ENCODE measurements at places on chromosomes 7 and 10.

DNA sequence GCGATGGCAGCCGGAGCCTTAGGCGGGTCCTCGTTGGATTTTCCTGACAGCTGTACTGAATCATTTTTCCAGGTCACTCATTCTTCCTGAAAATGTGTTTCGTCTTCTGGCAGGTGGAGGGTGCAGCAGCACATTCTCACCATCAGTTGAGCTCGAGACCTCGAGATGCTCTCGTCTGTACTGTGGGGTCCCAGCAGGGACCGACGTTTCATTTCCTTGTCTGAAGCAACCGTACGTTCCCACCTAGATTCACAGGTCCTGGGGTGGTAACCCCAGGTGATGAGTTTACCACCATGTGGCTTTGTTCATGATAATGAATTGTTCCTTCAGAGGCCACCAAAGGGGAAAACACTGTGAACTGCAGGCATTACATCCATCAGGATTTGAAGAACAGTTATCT, 298.5 kb upstream of the FOXK1 start:
- DNase-seq = no peak

DNA sequence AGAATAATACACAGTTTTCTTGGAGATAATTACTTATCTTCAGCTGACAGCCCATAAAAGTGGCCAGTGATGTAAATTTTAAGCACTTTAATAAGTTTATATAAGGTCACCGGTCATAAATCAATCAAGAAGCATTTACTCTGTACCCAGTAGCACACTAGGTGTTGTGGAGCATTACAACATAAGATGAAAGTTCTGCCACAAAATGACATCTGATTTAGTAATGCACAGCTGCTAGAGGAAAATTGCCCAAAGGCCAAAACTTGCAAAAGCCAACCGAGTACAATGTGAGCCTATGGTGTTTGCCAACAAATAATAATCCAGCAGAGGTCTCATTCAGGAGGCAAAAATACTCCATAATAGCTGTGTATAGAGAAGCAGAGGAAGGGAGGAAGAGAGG, 63.6 kb downstream of the GPR37 start:
- no peak for DNase-seq

GRCh38 chr10:92506336-92506735, 67.6 kb downstream of the IDE start:
- no peak for DNase-seq

DNA sequence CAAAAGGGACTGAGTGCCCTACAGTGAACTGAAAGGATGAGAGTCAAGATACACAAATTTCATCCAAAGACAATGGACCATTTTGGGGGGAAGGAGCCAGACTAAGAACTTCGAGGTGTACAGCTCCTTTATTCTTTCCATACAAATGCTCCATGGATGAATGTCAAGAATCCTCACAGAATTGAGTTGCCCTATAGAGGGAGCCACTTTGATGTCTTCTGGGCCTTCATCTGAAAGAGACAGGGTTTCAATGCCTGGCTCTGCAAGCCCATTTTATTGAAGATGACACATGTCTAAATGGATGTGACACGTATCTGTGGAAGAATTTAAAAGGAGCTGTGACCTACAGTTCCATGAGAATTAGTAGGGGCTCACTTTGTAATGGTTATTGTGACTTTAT, 32.0 kb upstream of the NRG3 start:
- no peak for DNase-seq

- DNase-seq = no peak
Observed at GRCh38 chr7:157685430-157686284, 348.9 kb downstream of the DNAJB6 start.

GRCh38 chr10:116913695-116914094, 64.4 kb downstream of the ENO4 start:
- no peak for DNase-seq

DNA sequence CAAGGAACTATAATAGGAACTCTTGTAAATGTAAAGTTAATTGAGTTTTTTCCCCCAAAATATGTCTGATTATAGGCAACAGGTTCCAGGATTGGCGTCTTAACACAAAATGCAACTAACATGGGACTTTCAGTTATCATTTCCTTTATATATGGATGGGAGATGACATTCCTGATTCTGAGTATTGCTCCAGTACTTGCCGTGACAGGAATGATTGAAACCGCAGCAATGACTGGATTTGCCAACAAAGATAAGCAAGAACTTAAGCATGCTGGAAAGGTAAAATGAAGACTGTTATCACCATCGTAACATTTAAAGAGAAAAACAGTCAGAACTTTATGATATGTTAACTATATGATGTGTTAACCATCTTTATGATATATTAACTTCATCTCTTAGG, 63.7 kb downstream of the SP8 start:
- DNase-seq = no peak

GRCh38 chr7:12025246-12025645, 185.8 kb upstream of the TMEM106B start:
- DNase-seq = no peak

DNA sequence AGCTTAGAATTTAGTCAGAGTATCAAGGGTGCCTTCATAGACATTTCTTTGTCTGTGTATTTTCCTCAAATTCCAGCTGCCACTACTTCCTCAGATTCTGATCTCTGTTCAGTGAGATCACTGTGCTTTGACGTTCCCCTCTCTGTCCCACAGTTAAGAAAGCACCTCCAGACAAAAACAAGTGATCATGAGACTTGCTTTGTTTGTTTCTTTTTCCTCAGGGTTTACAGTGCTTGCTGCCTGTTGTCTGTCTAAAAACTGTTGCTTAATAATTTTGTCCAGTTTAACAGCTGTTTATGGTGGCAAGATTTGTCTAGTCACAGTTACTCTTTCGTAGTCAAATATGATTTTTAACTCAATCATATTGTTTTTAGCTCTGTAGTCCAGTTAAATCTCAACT, 29.1 kb downstream of the TRUB1 start:
- DNase-seq = no peak

GRCh38 chr7:4134631-4135030, 547.5 kb upstream of the FOXK1 start:
- DNase-seq = no peak

GRCh38 chr7:118184565-118184940, 589 bp downstream of the LSM8 start:
- no peak for DNase-seq

DNA sequence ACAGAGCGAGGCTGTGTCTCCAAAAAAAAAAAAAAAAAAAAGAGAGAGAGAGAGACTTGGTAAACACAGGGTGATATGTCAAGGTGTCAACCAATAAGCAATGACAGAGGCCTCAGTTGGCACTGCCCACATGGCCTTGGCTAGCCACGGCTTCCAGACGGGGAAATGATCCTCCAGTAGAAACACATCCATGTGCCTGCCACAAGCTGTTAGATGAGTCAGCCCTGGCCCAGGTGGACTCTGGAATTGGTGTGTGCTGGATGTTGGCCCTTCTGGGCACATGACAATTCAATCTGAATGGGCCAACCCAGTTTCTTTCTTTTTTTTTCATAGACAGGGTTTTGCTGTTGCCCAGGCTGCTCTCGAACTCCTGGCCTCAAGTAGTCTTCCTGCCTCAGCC, 13.7 kb downstream of the RFC2 start:
- no peak for DNase-seq

DNA sequence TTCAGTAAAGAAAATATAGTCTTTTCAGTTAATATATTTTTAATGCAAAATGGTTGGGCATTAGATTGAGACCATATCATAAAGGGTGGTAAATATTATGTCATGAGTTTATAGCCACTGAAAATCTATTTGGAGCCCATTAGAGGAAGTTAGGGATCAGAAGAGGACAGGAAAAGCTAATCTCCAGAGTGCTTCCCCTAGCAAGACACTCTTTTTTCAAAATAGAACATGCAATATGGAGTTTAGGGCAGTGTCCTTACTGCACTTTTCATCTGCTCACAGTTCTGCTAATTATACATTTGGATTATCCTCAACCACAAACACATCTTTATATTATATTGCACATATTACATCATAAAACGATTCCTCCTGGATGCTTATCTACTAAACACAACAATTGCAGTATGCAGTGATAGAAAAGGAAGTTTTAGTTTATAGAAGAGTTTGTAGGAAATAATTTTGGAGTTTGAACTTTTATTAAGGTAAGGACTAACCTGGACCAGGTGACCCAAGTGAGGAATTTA, 159.8 kb downstream of the PHF14 start:
- no peak for DNase-seq

DNA sequence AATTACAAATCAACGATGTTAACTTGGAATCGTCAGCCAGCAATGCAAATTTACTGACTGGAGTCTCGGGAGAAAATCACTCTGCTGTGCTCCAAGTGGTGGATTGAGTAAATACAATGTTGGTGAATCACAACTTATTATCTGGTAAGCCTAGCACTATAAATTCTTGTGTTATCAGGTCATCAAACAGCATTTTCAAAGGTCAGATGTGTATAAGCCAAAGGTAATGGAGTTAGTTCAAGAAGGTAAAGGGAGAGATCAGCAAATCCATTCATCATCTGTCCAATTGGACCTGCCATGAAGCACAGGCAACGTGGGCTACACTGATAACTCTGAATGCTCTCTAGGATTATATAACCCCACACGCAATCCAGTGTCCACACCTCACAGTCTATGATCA, 13.9 kb downstream of the CUBN start:
- DNase-seq = no peak

- no peak for DNase-seq
Observed at GRCh38 chr10:16491933-16492332, 29.7 kb downstream of the C1QL3 start.

DNA sequence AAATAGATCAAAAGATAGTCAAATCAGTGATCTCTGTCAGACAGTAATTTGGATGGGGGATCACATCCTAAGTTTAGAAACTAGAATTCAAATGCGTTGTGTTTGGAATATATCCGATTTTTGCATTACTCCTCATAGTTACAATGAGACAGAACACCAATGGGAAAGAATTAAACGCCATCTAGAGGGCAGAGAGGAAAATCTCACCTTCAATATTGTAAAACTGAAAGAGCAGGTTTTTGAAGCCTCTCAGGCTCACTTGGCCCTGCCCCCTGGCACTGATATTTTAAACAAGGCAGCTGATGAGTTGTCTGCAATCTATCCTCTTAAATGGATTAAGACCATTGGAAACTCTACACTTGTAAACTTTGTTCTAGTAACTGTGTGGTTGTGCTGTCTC, 17.7 kb downstream of the FRG2B start:
- no peak for DNase-seq

DNA sequence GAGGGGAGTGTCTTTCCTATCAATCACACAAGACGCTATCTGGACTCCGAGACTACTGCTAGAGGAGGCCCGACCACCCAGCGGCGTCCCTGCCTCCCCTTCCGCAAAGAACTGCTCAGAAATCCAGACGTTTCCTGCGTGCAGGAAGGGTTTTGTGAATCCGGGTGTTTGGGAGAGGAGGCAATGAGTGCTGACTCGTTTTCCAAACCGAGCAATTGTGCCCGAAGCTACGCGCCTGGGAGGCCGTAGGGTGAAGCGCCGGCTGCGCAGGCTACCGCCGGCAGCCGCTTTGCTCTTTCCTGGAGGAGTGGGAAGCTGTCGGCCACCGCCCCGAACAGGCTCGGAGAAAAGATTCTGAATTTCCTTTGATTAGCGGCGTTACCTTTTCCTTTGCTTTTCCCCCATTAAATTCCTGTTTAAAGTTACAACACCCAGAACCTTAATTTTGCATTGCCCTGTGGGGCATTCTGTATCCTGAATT, 5.3 kb downstream of the VAX1 start:
- DNase-seq = no peak

All from T-helper 2 cell (primary cell).